ENCODE measurements at places on chromosomes 5 and 9. TPM values are rescaled to one million over a fixed set of nuclear protein-coding genes. Genes with fewer than 3 reads are reported as not detected.

DNA sequence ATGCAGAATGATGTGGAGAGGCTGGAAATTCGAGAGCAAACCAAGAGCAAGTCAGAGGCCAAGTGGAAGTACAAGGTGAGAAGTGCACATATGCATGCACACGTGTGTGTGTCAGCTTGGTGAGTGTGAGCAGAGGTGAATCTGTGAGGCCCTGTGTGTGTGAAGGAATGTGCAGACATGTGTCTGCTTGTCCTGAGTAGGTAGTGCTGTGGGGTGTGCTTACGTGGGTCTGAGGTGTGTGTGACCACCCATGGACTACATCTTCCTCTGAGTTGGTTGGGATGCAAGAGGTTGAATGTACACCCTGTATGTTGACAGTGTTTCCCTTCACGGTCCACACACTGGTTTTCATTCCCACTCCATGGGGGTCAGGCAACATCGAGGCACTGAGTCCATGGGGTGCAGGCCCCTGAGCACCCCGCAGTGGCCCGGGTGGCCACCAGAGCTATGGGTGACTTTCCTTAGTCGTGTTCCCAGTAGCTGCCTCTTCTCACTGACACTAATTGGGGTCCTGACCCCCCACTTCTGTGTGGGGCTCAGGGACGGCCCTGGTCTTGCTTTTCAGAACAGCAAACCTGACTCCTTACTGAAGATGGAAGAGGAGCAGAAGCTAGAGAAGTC, 86.7 kb downstream of the PHF2 start:
- no peak overlapping the region for H3K4me3 ChIP-seq
- DNase-seq = no peak
- H3K27ac ChIP-seq = no peak overlapping the region
- H3K4me1 ChIP-seq = no peaks in the 10 kb centered on the region

- H3K4me1 ChIP-seq = peaks cover 22% of the 10 kb centered on the region
- no peak for DNase-seq
- peak overlapping the region; percentile 97 for H3K27ac ChIP-seq
- no peaks in the 10 kb centered on the region for H3K27me3 ChIP-seq
- peaks cover 2% of the 10 kb centered on the region for H3K36me3 ChIP-seq
Observed at GRCh38 chr9:104746798-104747197, 685 bp upstream of the NIPSNAP3A start.

C7 gene
- total RNA-seq = not detected

CCL28 gene
- total RNA-seq = 15.0 TPM

- H3K36me3 ChIP-seq = peaks cover 30% of the 10 kb centered on the region
- no peaks in the 10 kb centered on the region for H3K27me3 ChIP-seq
- no peak for DNase-seq
- no peak overlapping the region for H3K27ac ChIP-seq
- H3K4me1 ChIP-seq = peaks cover 5% of the 10 kb centered on the region
Observed at GRCh38 chr9:406886-407654, 192.4 kb downstream of the DOCK8 start.

DNA sequence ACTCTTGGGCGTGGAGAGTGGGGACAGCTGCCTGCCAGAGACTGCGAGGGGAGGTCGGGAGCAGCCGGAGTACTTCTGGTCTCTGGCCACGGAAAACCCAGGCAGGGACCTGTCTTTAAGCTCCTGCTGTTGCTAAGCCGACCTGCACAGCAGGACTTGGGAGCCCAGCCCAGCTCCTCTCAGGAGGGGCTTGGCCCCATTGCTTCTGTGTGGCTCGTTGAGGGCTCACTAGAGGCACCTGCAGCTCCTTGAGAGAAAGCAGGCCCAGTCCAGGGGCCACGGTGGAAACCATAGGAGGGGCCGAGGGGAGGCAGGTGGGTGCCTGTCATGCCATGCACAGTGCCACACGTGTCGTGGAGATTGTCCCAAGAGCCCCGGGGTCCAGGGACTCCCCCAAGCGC, 3.3 kb upstream of the LCN2 start:
- H3K4me3 ChIP-seq = no peak overlapping the region
- DNase-seq = no peak
- no peaks in the 10 kb centered on the region for H3K27me3 ChIP-seq
- H3K27ac ChIP-seq = no peak overlapping the region
- H3K4me1 ChIP-seq = peaks cover 14% of the 10 kb centered on the region

IL5 gene
- 2.1 TPM for total RNA-seq

GRCh38 chr9:132211570-132211969, 49.7 kb downstream of the NTNG2 start:
- peaks cover 15% of the 10 kb centered on the region for H3K4me1 ChIP-seq
- H3K4me3 ChIP-seq = no peak overlapping the region
- H3K36me3 ChIP-seq = no peaks in the 10 kb centered on the region
- H3K27me3 ChIP-seq = no peaks in the 10 kb centered on the region
- H3K27ac ChIP-seq = no peak overlapping the region

DNA sequence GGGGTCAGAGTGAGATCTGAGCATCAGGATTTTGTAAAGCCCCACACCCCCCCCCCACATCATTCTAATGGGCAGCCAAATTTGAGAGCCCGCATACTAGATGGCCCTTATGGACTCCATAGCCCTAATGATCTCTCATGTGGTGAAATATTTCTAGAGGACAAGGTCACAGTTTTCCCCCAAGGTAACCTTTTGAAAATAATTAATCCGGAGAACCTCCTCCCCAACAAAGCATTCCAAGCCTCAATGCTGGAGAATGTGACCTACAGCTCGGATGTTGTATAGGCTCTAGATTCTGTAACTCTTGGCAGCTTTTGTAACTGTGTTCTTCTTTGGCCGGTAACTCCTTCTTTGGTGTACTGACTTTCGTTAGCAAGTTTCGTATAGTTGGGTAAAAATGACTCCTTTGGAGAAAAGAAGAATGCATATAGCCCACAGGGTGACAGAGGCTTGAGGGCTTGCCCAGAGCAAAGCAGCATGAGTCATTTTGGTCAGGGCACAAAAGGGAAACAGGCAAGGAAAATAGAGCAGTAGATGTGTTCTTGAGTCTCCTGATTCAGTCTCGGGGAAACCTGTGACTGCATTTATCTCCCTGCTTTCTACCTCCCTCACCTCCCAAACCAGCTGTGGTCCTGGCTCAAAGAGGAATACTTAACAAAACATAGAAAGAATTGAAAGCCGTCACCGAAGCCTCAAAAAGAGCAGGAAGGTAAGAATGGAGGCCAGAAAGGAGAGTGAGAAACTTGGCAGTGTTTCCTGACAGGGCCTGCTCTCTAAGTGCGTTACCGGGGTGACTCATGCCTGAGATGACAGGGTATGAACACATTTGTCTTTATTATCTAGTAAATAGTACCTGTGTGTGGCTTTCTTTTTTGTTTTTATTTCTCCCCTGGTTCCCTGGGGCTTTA, 6.6 kb upstream of the XPA start:
- peaks cover 15% of the 10 kb centered on the region for H3K27me3 ChIP-seq
- no peaks in the 10 kb centered on the region for H3K36me3 ChIP-seq
- peak overlapping the region; percentile 53 for H3K4me3 ChIP-seq
- peak; percentile 59 for DNase-seq
- H3K4me1 ChIP-seq = peaks cover 43% of the 10 kb centered on the region
- peak overlapping the region; percentile 83 for H3K27ac ChIP-seq

DNA sequence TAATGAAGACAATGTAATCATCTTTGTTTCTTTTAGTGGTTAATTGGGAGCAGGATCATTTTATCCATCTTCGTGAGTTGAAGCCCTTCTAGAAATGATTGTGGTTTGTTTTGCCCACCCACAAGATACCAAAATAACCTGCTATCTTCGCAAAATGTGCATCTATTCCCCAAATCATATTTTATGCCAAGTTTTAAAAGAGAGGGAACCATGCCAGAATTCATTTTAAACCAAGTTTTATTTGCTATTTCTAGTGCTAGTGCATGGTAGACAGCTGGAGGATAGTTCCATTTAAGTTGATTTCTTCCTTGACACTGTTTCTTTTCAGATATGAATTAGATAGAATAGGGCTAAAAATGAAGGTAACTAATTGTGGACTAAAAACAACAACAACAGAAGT, 104.2 kb downstream of the RAB3C start:
- no peaks in the 10 kb centered on the region for H3K27me3 ChIP-seq
- no peak overlapping the region for H3K4me3 ChIP-seq
- no peaks in the 10 kb centered on the region for H3K36me3 ChIP-seq

LNPEP gene
- 80.3 TPM for total RNA-seq

DNA sequence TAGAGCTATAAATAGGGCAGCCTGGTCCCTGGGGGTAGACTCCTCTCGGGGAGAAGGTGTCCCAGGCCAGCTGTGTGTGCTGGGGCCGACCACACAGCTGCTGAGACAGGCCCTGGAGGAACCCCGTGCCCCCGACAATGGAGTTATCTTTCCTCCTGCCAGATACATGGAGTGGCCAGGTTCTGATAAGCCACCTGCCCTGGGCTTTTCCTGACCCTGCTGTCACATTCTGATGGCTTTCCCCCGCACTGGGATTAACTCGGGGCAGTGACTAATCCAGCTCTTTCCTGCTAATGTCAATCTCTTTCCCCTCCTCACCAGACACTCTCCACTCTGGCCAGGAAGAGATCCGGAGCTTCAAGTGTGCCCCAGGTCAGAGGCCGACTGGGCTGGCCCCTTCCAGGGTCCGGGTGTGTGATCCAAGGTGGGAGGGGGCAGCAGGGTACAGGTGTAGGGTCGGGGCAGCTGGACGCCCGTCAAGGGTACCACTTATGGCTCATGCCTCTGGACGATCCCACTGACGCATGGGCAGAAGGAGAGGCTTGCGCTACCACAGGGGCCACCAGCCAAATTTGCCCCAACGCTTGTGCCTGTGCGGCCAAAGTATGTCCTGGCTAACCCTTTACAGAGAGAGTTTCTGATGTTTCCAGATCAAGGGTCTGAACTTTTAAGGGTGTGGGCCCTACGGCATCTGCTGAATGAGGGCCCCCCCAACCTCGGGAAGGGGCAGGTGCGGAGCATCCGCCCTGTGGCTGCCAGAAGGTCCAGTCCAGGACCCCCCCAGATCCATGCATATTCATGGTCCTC, 20.6 kb upstream of the COL5A1 start:
- no peak overlapping the region for H3K27ac ChIP-seq
- no peaks in the 10 kb centered on the region for H3K4me1 ChIP-seq
- no peak for DNase-seq
- H3K27me3 ChIP-seq = no peaks in the 10 kb centered on the region

GRCh38 chr5:126837906-126838539, 61.1 kb downstream of the LMNB1 start:
- peaks cover 49% of the 10 kb centered on the region for H3K36me3 ChIP-seq
- peak overlapping the region; percentile 25 for H3K27ac ChIP-seq
- no peaks in the 10 kb centered on the region for H3K27me3 ChIP-seq
- DNase-seq = no peak

GRCh38 chr5:107634981-107635848, 35.5 kb downstream of the EFNA5 start:
- no peak overlapping the region for H3K27ac ChIP-seq
- no peak for DNase-seq
- H3K36me3 ChIP-seq = no peaks in the 10 kb centered on the region
- peaks cover 4% of the 10 kb centered on the region for H3K27me3 ChIP-seq
- no peak overlapping the region for H3K4me3 ChIP-seq

- H3K27ac ChIP-seq = no peak overlapping the region
- no peak for DNase-seq
- no peak overlapping the region for H3K4me3 ChIP-seq
- peaks cover 5% of the 10 kb centered on the region for H3K4me1 ChIP-seq
- peaks cover 3% of the 10 kb centered on the region for H3K36me3 ChIP-seq
- H3K27me3 ChIP-seq = no peaks in the 10 kb centered on the region
Observed at GRCh38 chr9:127742435-127743088, 7.5 kb upstream of the TOR2A start.

MAP3K1 gene
- 21.8 TPM for total RNA-seq

IL17B gene
- not detected for total RNA-seq

DNA sequence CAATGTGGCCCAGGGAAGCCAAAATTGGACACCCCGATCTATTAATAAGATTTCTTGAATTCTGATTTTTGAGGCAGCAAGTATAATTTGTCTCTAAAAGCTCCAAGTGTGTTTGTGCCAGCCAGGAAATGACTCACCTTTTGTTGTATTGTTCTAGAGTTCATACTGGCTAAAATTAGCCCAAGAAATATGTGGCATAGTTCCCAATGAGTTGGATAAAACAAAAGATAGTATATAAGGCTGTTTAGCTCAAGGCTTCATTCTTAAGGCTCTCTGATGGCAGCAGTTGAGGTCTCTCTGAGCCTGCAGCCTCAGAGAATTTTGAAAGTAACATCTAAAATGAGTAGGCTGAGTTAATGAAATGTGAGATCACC, 21.6 kb downstream of the HMGXB3 start:
- peaks cover 11% of the 10 kb centered on the region for H3K4me1 ChIP-seq
- peaks cover 4% of the 10 kb centered on the region for H3K36me3 ChIP-seq
- no peak for DNase-seq
- peak overlapping the region; percentile 48 for H3K27ac ChIP-seq

DNA sequence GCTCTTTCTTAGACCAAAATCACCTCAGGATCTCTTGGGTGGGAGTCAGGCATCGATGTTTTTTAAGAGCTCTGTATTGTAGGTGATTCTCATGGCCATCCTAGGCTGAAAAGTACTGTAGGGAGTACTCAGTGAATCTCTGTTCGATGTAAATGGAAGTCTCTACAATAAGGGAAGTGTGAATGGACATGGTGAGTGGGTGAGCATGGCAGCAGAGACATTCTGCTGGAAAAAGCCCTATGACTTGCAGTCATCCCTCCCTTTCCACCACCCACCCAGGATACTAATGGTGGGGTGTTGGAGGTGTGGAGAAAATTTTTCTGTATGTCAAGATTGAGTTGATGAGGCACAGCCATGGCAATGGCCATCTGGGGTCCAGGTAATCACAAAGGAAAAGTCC, 30.9 kb downstream of the ZNF366 start:
- H3K27me3 ChIP-seq = peaks cover 69% of the 10 kb centered on the region
- H3K4me3 ChIP-seq = no peak overlapping the region
- H3K36me3 ChIP-seq = no peaks in the 10 kb centered on the region
- no peak overlapping the region for H3K27ac ChIP-seq

DNA sequence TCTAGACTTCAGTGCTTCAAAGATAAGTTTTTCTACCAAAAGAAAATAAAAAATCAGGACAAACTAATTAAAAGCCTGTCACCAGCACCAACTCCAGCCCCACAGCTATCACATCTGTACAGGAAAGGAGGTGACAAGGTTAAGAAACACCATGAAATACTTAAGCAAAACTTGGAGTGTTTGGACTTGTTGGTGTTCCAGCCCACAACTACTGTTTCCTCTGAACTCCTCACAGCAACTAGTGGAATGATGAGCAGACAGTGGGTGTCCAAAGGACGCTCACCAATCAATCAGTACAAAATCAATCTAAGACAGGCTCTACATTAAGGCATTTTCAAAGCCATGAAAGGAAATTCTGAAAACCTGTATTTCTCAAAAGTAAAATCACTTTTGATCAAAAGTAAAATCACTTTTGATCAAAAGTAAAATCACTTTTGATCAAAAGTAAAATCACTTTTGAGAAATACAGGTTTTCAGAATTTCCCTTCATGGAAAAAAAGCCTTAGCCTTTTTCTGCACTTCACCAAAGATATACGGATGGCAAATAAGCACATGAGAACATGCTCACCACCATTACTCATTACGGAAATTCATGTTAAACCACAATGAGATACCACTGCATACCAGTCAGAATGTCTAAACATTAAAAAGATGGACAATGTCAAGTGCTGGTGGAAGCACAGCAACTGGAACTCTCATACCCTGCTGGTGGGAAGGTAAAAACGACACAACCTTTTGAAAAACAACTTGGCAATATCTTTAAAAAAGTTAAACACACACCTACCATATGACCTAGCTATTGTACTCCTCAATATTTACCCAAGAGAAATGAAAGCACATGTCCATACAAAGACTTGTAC, 79.7 kb downstream of the MED27 start:
- no peaks in the 10 kb centered on the region for H3K27me3 ChIP-seq
- H3K27ac ChIP-seq = no peak overlapping the region
- peaks cover 2% of the 10 kb centered on the region for H3K36me3 ChIP-seq
- H3K4me1 ChIP-seq = peaks cover 32% of the 10 kb centered on the region
